Sciatic nerve (tissue), 2 donors: ENCODE measurements at places on chromosomes 2 and 18.
A peak's percentile ranks its signal among the peaks of the same experiment; 100 is the strongest.

- no peak for DNase-seq
These were observed 26.5 kb downstream of the MSTN start for GRCh38 chr2:190036071-190036470.

DNA sequence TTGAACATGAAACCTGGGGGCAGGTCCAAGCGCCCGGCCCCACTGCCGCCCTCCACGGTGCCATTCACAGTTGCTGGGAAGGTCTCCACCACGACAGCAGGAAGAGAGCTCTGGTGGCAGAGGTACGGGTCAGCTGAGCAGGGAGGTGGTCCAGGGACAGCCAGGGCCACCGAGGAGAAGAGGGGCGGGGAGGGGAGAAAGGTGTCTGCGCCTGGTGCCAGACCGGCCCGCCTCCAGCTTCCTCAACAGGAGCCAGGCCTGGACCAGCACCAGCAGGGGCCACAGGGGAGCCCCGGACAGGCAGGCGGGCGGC lies 56.2 kb downstream of the BIN1 start:
- peak; percentile 58 for DNase-seq

- DNase-seq: no peak
These were observed 39.0 kb downstream of the EEF1B2 start for GRCh38 chr2:206198677-206199076.

- no peak for DNase-seq
These were observed 71.5 kb upstream of the HNMT start for GRCh38 chr2:137892739-137893138.

- DNase-seq: no peak
These were observed 1.4 kb downstream of the B3GNT2 start for GRCh38 chr2:62197011-62197924.

DNA sequence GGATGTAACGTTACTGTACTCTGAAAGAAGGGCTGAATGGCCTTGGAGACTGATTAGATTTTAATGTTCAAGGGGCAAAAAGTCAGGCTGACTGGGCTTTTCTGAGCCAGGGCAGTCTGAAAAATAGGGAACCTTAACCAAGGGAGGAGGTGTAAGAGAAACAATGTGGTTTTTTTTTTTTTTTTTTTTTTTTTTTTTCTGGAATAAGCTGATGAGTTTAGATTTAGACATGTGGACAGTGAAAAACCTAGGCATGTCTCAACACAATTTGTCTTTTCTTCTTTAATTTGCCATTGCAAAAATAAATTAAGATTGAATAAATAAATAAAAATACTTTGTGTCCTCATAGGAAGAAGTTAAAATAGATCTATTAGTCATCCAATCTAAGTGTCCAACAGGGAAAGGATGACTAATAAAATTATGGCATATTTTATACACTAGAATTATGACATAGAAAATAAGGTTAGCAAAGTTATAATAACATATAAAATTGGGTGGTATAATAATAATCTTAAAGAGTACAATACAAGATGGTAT lies 237.6 kb upstream of the TRIB2 start:
- DNase-seq: no peak
